Smooth muscle cell of the coronary artery (primary cell): ENCODE measurements at places on chromosomes 5 and 9. TPM values are rescaled to one million over a fixed set of nuclear protein-coding genes. Genes with fewer than 3 reads are reported as not detected.

Gene SPDL1
- total RNA-seq = 8.3 and 11.4 TPM in 2 replicates

Gene SLC25A2
- total RNA-seq = 0.23 TPM in 1 of 2 replicates, not detected in the other

Gene SUSD3
- total RNA-seq = 0.12 and 0.23 TPM in 2 replicates

Gene OR1J1
- total RNA-seq = not detected in 2 replicates

Gene ZNF883
- total RNA-seq = 2.6 and 4.0 TPM in 2 replicates

Gene SEMA5A
- 13.6 and 69.7 TPM in 2 replicates for total RNA-seq

Gene C5orf52
- total RNA-seq = not detected in 2 replicates

Gene C8G
- not detected in 2 replicates for total RNA-seq

Gene MRPS30
- total RNA-seq = 40.0 and 53.1 TPM in 2 replicates

Gene ZNF462
- 13.4 and 15.3 TPM in 2 replicates for total RNA-seq

Gene RIGI
- total RNA-seq = 4.3 and 8.0 TPM in 2 replicates

Gene KIF4B
- total RNA-seq = not detected in 2 replicates

Gene HCN1
- total RNA-seq = 0.30 TPM in 1 of 2 replicates, not detected in the other

Gene IFNB1
- not detected in 2 replicates for total RNA-seq

Gene CTXN3
- total RNA-seq = not detected in 2 replicates

Gene TRIM23
- 34.1 and 35.0 TPM in 2 replicates for total RNA-seq

Gene CAMK2A
- 0.08 and 0.35 TPM in 2 replicates for total RNA-seq

Gene CCNB1
- 10.5 and 38.6 TPM in 2 replicates for total RNA-seq

Gene BTNL8
- under 0.01 TPM in 1 of 2 replicates, not detected in the other for total RNA-seq
